ENCODE measurements at places on chromosomes 5 and 9.

- DNase-seq = peak; percentile 63
These were observed at the start of gene MCTP1 for GRCh38 chr5:95284572-95285408. Gene MCTP1, minus strand, starts transcription at chr5:95285094.

GRCh38 chr5:137075163-137075970 is 423.8 kb downstream of the SPOCK1 start:
- DNase-seq = peak; percentile 85

DNA sequence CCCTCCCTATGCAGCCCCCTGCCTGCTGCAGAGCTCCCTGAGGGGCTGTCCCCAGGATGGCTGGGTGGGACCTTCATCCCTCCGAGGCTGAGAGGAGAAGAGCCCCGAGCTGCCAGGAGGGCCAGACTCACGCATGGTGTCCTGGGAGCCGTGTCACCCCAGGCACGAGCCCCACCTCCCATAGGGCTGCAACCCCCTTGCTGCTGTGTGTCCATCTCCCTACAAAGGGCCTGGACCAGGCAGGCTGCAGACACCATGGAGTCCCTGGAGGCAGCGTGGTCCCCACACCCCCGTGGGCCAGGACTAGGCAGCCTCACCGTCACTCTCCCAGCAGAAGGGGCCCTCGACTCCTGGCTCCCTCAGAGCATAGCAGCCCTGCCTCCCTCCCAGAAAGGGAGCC is 11.2 kb upstream of the SEC16A start:
- no peak for DNase-seq

GRCh38 chr9:98401140-98402018 is 145.9 kb upstream of the TBC1D2 start:
- no peak for DNase-seq

GRCh38 chr5:135635451-135635850 is 56.7 kb upstream of the CXCL14 start:
- no peak for DNase-seq

- DNase-seq = no peak
These were observed 73.4 kb downstream of the ANGPTL2 start for GRCh38 chr9:127049044-127049443.

DNA sequence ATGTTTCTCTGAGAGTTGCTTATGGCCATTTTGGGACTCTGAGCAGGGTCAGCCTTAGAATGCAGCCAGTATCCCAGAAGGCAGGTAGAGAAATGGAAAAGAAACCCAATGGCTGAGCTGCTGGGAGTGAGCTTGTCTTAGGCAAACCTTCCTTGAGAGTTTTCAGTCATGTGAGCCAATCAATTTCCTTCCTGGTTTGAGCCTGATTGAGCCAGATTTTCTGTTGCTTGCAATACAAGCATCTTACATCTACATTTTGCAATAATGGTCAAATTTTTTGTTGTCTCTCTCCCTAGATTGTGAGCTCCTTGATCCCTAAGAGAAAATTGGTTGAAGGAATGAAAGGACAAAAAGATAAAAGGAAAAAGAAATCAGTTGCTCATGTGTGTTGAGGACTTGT is 155.3 kb downstream of the SNX18 start:
- no peak for DNase-seq

DNA sequence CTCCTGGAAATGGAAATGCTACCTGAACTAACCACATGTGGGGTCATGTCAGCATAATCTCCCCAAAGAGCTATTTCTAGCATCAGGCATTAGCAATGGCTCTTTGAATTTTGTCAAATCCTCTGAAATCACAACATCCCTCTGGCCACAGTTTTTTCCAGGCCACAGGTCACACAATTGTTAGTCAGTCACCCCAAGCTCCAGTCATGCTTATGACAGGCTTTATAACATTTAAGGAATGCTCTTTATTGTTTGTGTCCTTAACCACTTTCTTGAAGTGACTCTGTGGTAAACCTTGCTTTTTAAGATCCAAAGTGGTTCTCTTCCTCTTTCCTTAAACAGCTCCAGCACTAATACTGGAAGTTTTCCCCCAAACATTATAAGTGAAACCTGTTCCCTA is 169.2 kb upstream of the HMHB1 start:
- no peak for DNase-seq

GRCh38 chr5:172185096-172185461 is 2.9 kb downstream of the STK10 start:
- DNase-seq = no peak

- no peak for DNase-seq
These were observed 13.3 kb upstream of the SLC31A2 start for GRCh38 chr9:113137196-113138168.

- DNase-seq = no peak
These were observed 116.7 kb downstream of the WNK2 start for GRCh38 chr9:93300585-93301081.

GRCh38 chr9:129276486-129277230 is 98.6 kb upstream of the IER5L start:
- no peak for DNase-seq

GRCh38 chr9:83142389-83142788 is 79.4 kb upstream of the RASEF start:
- DNase-seq = no peak

GRCh38 chr5:53099546-53099945 is 10.0 kb downstream of the MOCS2 start:
- DNase-seq = no peak

- peak; percentile 28 for DNase-seq
These were observed 2.8 kb downstream of the CAMK2A start for GRCh38 chr5:150286820-150287219.

DNA sequence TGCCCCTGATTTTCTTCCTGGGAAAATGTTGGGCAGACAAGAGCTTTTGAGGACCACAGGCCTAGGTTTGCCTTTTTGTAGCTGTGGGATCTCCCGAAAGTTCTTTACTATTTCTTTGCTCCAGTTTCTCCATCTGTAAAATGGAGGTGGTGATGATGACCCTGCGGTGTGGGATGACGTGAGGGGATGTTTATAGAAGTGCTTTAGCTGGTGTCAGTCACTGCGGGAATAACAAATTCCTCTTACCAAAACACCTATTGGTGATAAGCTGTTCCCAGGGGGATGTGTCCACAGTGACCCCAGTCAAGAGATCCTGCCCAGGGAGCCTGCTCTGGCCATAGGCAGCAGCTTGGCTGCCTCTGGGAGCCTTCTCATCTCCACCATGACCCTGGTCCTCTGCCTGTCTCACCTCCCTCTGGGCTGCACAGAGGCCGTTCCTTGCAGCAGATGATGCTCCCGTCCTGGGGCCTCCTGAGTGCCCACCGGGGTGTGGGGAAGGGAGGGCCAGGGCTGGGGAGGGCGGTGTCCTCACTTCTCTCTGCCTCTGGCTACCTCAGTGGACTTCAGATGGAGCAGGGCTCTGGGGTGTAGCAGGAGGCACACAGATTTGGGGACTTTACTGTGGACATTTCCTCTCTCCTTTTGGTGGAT is 77.2 kb downstream of the COL15A1 start:
- no peak for DNase-seq

GRCh38 chr5:172807766-172808311 is 26.2 kb upstream of the ERGIC1 start:
- no peak for DNase-seq

DNA sequence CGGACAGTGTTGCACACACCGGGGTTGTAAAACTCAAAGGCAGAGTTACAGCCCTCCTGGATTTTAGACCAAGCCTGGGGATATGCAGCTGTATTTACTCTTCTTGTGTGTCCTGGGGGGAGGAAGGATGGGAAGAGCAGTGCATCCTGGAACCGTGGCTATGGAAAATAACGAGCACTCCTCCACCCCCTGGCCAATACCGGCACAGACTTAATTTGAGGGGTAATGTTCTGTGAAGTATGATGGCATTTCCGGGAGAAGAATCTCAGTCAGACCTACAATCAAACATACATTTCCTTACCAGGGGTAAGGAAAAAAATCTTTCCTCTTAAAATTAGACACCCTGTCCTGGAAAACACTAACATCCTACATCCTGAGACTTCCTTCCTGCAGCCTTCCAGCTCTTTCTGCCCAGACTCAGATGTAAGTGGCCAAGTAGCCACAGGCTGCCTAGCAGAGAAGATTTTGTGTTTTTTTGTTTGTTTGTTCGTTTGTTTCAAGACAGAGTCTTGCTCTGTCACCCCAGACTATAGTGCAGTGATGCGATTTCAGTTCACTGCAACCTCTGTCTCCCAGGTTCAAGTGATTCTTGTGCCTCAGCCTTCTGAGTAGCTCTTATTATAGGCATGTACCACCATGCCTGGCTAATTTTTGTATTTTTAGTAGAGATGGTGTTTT is 11.0 kb upstream of the ERMP1 start:
- no peak for DNase-seq

GRCh38 chr5:22249209-22249729 is 603.9 kb downstream of the CDH12 start:
- no peak for DNase-seq

DNA sequence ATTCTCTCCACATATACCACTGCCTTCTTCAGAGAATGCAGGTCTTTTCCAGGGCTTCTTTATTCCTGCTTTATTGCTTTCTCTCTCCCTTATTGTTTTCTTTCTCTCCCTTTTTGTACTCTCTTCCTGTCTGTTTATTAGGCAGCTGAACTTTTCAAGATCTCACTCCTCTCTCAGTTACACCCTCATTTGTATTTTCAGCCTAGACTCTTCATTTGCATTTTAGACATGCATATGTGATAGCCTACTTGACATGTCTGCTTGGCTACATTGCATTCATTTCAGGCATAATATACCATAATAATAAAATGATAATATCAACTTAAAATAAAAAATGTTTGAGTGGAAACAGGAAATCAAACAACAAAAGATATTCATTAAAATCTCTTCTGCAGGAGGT is 377.9 kb upstream of the TNC start:
- DNase-seq = no peak

GRCh38 chr5:62144401-62145022 is 161.5 kb upstream of the KIF2A start:
- no peak for DNase-seq

DNA sequence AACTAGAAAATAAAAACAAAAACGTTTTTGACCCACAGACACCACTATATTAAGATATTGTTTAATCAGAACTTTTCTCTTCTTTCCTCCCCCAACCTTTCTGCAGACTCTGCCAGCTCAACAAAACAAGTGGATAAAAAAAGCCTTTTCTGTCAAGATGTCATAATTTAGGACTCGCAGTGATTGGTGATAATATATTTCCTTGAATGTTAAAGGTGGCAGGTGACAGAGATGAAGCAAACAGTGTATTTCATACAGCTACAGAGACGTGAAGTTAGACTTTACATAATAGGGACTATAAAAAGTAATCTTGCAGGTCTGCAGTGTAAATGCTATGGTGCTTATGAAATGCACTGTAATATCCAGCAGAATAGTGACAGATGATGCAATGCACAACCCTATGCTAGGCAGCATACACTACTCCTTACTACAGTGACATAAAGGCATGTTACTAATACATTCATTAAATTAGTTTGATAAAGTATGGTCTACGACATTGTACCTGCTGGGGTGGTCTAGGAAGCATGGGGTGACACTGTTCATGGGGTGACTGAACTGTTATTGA is 326.7 kb upstream of the GRAMD2B start:
- no peak for DNase-seq

- DNase-seq = no peak
These were observed 42.5 kb upstream of the GLRX start for GRCh38 chr5:95864944-95865504.

- peak; percentile 34 for DNase-seq
These were observed 178.7 kb downstream of the PPP2R2B start for GRCh38 chr5:146699664-146700418.

GRCh38 chr9:134616341-134616740 is 25.3 kb upstream of the COL5A1 start:
- no peak for DNase-seq

DNA sequence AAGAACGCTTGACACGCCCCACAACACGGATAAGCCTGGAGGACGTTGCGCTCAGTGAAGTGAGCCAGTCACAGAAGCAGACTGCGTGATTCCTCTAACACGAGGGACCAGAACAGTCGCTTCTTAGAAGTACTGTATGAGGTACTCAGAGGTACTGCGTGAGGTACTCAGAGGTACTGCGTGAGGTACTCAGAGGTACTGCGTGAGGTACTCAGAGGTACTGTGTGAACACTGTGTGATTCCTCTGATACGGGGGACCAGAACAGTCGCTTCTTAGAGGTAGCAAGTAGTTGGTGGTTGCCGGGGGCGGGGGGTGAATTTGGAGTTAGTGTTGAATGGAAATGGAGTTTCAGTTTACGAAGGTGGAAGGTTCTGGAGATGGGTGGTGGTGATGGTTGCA is 5.8 kb downstream of the NDUFS6 start:
- no peak for DNase-seq

GRCh38 chr9:29730163-29730562 is 2156.9 kb upstream of the C9orf72 start:
- DNase-seq = no peak

DNA sequence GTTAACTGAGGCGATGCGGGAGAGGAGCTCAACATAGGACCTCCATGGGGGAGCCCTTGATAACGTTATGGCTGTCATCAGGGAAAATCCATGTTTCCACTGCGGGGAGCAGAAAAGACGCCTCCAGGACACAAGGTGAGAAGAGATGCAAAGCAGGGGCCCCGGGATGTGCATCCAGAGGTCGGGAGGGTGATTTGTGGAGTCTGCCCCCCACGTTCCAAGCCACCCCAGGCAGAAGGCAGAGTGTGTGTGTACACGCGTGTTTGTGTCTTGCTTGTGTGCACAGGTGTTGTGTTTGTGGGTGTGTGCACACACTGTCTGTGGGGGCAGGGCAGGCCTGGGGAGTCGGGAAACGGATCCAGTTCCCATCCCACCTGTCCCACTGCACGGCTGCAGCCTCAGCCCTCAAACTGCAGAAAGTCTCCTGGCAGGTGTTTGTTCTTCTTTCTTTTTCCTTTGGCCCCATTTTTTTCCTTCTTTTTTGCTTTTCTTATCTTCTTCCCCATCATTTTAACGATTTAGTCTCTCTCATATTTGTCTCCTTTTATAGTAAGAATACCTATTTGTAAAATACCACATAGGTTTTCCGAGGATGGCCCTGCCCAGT is 17.4 kb upstream of the PLEKHG4B start:
- no peak for DNase-seq

DNA sequence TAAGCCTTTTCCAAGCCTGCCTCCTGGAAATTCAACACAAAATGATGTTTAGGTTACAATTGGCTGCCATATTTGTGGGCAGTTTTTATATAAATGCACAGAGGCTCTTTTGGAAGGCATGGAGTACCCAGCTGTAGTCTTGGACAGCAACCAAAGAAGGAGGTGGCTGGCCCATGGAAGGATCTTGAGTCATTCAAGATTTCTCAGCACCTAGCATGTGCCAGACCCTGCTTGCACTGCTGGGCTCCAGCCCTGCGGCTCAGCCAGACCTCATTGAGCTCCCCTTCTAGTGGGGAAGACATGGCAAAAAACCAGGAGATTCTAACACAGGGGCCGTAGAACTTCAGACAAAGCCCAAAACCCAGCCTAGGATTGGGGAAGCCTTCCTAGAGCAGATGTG is 22.1 kb downstream of the JADE2 start:
- DNase-seq = no peak

DNA sequence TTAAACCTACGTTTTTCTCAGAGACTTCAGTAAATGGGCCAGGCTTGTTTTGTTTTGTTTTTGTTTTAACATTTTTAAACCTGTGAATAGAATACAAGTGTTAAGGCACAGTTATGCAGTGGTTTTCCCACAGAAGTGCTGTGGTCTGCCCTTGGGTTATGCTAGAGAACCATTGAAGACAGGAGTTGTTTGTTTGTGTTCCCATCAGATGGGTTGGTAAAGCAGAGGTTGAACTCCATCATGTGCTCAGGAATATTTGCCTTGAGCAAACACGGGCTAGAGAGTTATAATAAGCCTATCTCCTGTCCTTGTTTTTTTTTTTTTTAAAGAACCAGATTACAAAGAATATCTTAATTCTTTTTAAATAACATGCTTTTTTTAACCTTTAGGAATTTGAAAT is 28.5 kb downstream of the RHOBTB3 start:
- no peak for DNase-seq

Data from glutamatergic neuron (in vitro differentiated cells).